H1 (cell line): ENCODE measurements at places on chromosomes 5 and 9. TPM values are rescaled to one million over a fixed set of nuclear protein-coding genes. Genes with fewer than 3 reads are reported as not detected.

GRCh38 chr9:13817754-13818278 lies 496.1 kb downstream of the NFIB start:
- no peak overlapping the region for H3K4me3 ChIP-seq
- no peaks in the 10 kb centered on the region for H3K36me3 ChIP-seq
- H3K27me3 ChIP-seq, result no peaks in the 10 kb centered on the region
- no peaks in the 10 kb centered on the region for H3K4me1 ChIP-seq
- DNase-seq, result no peak

GRCh38 chr5:53416144-53416738 lies 64.2 kb upstream of the FST start:
- no peak overlapping the region for H3K27ac ChIP-seq
- no peaks in the 10 kb centered on the region for H3K4me1 ChIP-seq
- no peak overlapping the region for H3K4me3 ChIP-seq
- DNase-seq, result no peak
- no peaks in the 10 kb centered on the region for H3K27me3 ChIP-seq

- H3K36me3 ChIP-seq, result no peaks in the 10 kb centered on the region
- H3K4me1 ChIP-seq, result no peaks in the 10 kb centered on the region
- no peak overlapping the region for H3K4me3 ChIP-seq
These were observed 974.2 kb upstream of the CDH9 start for GRCh38 chr5:28012538-28012937.

DNA sequence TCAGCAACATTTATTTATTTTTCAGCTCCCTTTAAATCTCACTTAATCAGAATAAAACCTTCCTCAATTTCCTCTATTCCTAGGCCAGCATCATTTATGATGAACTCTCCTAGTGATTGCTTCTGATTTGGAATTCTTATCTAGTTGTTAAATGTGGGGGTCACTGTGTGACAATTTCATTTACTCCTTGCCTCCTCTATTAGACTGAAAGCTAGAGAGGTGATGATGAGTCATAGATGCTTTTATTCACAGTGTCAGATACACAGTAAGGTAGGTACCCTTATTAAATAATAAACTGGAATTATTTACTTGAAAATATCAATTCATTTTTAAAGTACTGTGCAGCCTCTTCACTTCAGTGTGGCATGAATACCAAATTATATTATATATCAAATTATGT lies 960.6 kb downstream of the MAT2B start:
- no peak for DNase-seq
- no peaks in the 10 kb centered on the region for H3K36me3 ChIP-seq
- H3K4me3 ChIP-seq, result no peak overlapping the region
- no peaks in the 10 kb centered on the region for H3K27me3 ChIP-seq

C5orf63 gene
- 0.71 and 0.78 TPM in 2 replicates for polyA plus RNA-seq

CDH9 gene
- polyA plus RNA-seq, result 0.57 and 1.0 TPM in 2 replicates

- H3K27ac ChIP-seq, result no peak overlapping the region
- no peak for DNase-seq
- H3K36me3 ChIP-seq, result no peaks in the 10 kb centered on the region; the same call in 1 of the 2 replicates
- H3K27me3 ChIP-seq, result no peaks in the 10 kb centered on the region
- H3K4me3 ChIP-seq, result no peak overlapping the region
- no peaks in the 10 kb centered on the region for H3K4me1 ChIP-seq
These were observed 12.5 kb downstream of the GRAMD2B start for GRCh38 chr5:126435714-126436113.

GRCh38 chr5:172321593-172321992 lies 38.0 kb upstream of the UBTD2 start:
- H3K4me3 ChIP-seq, result no peak overlapping the region
- no peaks in the 10 kb centered on the region for H3K4me1 ChIP-seq
- H3K27ac ChIP-seq, result no peak overlapping the region
- H3K27me3 ChIP-seq, result no peaks in the 10 kb centered on the region
- H3K36me3 ChIP-seq, result no peaks in the 10 kb centered on the region

GLRA1 gene
- not detected in 2 replicates for polyA plus RNA-seq

- no peak overlapping the region for H3K4me3 ChIP-seq
- no peak for DNase-seq
- no peak overlapping the region for H3K27ac ChIP-seq
These were observed 54.2 kb downstream of the PCDHGC5 start for GRCh38 chr5:141543053-141543452.

GRCh38 chr9:74953235-74953751 lies 581 bp upstream of the C9orf40 start:
- no peaks in the 10 kb centered on the region for H3K27me3 ChIP-seq
- no peaks in the 10 kb centered on the region for H3K4me1 ChIP-seq
- no peak overlapping the region for H3K27ac ChIP-seq
- DNase-seq, result no peak
- peak overlapping the region; percentile 38 for H3K4me3 ChIP-seq
- H3K36me3 ChIP-seq, result no peaks in the 10 kb centered on the region

GRCh38 chr9:131227112-131227958 lies 49.0 kb downstream of the FAM78A start:
- no peak overlapping the region for H3K4me3 ChIP-seq
- H3K27me3 ChIP-seq, result no peaks in the 10 kb centered on the region
- H3K27ac ChIP-seq, result no peak overlapping the region
- peaks cover 10% of the 10 kb centered on the region for H3K4me1 ChIP-seq

SCGB3A2 gene
- polyA plus RNA-seq, result 36.7 and 47.1 TPM in 2 replicates

FBP2 gene
- polyA plus RNA-seq, result not detected in 2 replicates

DNA sequence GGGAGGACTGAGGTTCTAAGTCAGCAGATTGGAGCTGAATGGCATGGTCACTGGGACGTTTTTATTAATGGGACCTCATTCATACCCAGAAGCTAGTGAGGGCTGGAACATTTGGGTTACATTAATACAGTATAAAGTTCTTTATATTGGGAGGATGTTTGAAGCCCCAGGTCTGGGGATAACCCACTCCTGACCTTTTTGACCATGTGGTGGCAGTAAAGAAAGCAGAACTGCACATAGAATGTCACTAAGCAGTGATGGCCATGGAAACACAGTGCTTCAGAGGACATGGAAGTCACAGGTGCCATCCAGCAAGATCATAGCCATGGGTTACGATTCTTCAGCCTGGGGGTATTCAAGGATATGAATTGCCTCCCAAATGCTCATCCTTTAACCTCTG lies 176.0 kb downstream of the ATP10B start:
- no peak for DNase-seq
- H3K27ac ChIP-seq, result no peak overlapping the region
- no peak overlapping the region for H3K4me3 ChIP-seq
- H3K36me3 ChIP-seq, result no peaks in the 10 kb centered on the region
- H3K4me1 ChIP-seq, result no peaks in the 10 kb centered on the region

GRCh38 chr5:137405393-137405792 lies 93.7 kb downstream of the SPOCK1 start:
- H3K27ac ChIP-seq, result no peak overlapping the region
- no peak overlapping the region for H3K4me3 ChIP-seq
- no peaks in the 10 kb centered on the region for H3K4me1 ChIP-seq
- H3K36me3 ChIP-seq, result no peaks in the 10 kb centered on the region
- H3K27me3 ChIP-seq, result no peaks in the 10 kb centered on the region

GRCh38 chr5:69493396-69494133 lies 975 bp downstream of the OCLN start:
- peaks cover 8% of the 10 kb centered on the region for H3K4me1 ChIP-seq
- no peaks in the 10 kb centered on the region for H3K27me3 ChIP-seq
- H3K27ac ChIP-seq, result peak overlapping the region; percentile 93; the same call in 1 of the 2 replicates
- no peak for DNase-seq

KCNT1 gene
- polyA plus RNA-seq, result 0.20 and 0.35 TPM in 2 replicates

- H3K36me3 ChIP-seq, result peaks cover 12% of the 10 kb centered on the region
- peak; percentile 77 for DNase-seq
- H3K27ac ChIP-seq, result no peak overlapping the region
- H3K4me1 ChIP-seq, result peaks cover 4% of the 10 kb centered on the region
These were observed 7.3 kb downstream of the ARAP3 start for GRCh38 chr5:141674747-141675146.

GRCh38 chr5:74266836-74267235 lies 373.7 kb downstream of the ENC1 start:
- no peaks in the 10 kb centered on the region for H3K4me1 ChIP-seq
- H3K36me3 ChIP-seq, result no peaks in the 10 kb centered on the region

TMEM171 gene
- 2.2 and 3.2 TPM in 2 replicates for polyA plus RNA-seq

- DNase-seq, result no peak
- H3K27ac ChIP-seq, result no peak overlapping the region
- H3K4me1 ChIP-seq, result peaks cover 5% of the 10 kb centered on the region
- H3K27me3 ChIP-seq, result peaks cover 5% of the 10 kb centered on the region; the same call in 1 of the 2 replicates
These were observed 1.6 kb downstream of the BRINP1 start for GRCh38 chr9:119367683-119368075.

GRCh38 chr5:6086871-6087270 lies 291.5 kb downstream of the MED10 start:
- no peaks in the 10 kb centered on the region for H3K36me3 ChIP-seq
- no peak overlapping the region for H3K27ac ChIP-seq
- H3K4me1 ChIP-seq, result no peaks in the 10 kb centered on the region; the same call in 1 of the 2 replicates
- no peak for DNase-seq
- H3K4me3 ChIP-seq, result no peak overlapping the region
- H3K27me3 ChIP-seq, result no peaks in the 10 kb centered on the region

DNA sequence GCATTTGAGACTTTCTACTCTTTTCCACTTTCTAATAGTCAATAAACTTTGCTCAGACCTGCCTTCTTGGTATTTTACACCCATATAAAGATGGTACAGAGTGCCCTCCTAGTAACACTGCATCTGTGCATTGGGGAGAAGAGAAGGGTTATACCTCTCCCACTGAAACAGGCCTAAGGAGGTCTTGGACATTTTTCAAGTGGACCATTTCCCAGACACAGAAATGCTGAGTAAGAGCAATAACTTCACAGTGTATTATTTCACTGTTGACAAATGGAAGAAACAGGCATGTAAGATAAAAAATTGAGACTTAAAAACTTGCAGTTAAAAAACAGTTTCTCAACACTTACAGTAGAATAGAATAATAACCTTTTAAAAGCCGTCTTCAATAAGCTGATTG lies 1224.0 kb upstream of the CDH18 start:
- no peaks in the 10 kb centered on the region for H3K27me3 ChIP-seq
- no peak for DNase-seq
- H3K36me3 ChIP-seq, result no peaks in the 10 kb centered on the region

- H3K36me3 ChIP-seq, result no peaks in the 10 kb centered on the region
- no peak for DNase-seq
- H3K4me1 ChIP-seq, result no peaks in the 10 kb centered on the region
- no peak overlapping the region for H3K27ac ChIP-seq
- H3K27me3 ChIP-seq, result no peaks in the 10 kb centered on the region
These were observed 634.4 kb upstream of the C9orf72 start for GRCh38 chr9:28207657-28208056.

EIF4EBP3 gene
- polyA plus RNA-seq, result 11.0 and 11.1 TPM in 2 replicates

CNOT6 gene
- 6.8 and 10.7 TPM in 2 replicates for polyA plus RNA-seq

DNA sequence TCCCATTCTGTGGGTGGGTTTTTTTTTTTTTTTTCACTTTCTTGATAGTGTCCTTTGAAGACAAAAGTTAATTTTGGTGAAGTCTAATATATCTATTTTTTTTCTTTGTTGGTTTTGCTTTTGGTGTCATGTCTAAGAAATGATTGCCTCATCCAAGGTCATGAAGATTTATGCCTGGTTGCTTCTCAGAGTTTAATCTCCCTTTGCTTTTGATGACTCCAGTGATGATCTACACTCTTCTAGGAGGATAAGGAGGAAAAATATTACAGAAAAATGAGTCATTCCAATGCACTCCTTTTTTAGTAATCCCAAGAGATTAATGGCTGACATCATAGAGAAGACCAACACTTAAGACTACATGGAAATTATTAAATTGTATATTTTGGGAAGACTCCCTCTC lies 79.7 kb upstream of the ICE1 start:
- no peak overlapping the region for H3K4me3 ChIP-seq
- H3K4me1 ChIP-seq, result peaks cover 4% of the 10 kb centered on the region
- no peak overlapping the region for H3K27ac ChIP-seq
- DNase-seq, result no peak
- H3K36me3 ChIP-seq, result no peaks in the 10 kb centered on the region

DNA sequence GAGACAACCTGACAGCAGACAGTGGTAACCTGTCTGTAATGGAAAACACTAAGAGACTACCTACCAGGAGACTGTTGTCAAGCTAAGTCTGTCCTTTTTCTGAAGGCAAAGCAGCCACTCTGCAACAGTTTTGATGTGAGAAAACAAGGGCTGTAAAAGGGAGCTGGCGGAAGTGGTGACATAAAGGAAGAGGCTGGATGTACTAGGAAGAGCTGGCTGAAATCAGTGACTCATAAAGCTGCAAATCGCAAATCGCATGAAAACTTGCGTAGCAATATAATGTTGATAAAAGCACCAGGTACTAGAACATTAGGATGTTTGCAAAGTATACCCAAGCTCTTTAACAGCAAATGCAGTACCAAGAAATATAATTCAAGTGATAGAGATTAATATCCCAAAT lies 1.4 kb downstream of the NSUN2 start:
- peaks cover 2% of the 10 kb centered on the region; the same call in 1 of the 2 replicates for H3K4me1 ChIP-seq
- H3K27me3 ChIP-seq, result no peaks in the 10 kb centered on the region
- DNase-seq, result no peak
- no peak overlapping the region for H3K27ac ChIP-seq
